ENCODE measurements at places on chromosomes 3 and 15.

GRCh38 chr15:75620058-75620820 is 5.3 kb downstream of the SNUPN start:
- peaks cover 17% of the 10 kb centered on the region for H3K36me3 ChIP-seq
- no peak for DNase-seq
- no peaks in the 10 kb centered on the region for H3K4me1 ChIP-seq
- H3K27me3 ChIP-seq = no peaks in the 10 kb centered on the region

DNA sequence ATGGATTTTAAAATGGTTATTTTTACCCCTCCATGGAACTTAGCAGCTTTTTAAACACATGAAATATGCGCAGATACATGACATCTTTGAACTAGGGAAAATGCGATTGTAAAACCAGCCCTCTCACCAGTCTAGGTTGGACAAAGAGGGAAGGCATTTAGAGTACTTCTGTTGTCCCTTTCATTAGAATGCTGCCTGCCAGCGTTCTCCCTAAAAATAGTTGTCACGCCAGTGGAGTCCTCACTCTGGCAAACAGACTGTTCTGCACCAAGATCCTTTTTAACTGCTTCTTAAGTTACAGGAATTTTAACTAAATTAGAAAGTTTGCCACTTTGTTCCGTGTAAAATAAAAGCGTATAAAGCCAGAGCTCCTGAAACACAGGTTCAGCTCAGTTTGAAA is 295.3 kb downstream of the VPS13C start:
- no peak for DNase-seq
- peaks cover 2% of the 10 kb centered on the region for H3K4me1 ChIP-seq
- no peak overlapping the region for H3K27ac ChIP-seq
- H3K4me3 ChIP-seq = no peak overlapping the region
- no peaks in the 10 kb centered on the region for H3K27me3 ChIP-seq

- no peaks in the 10 kb centered on the region for H3K27me3 ChIP-seq
- peak; percentile 94 for DNase-seq
- H3K27ac ChIP-seq = no peak overlapping the region
- H3K36me3 ChIP-seq = no peaks in the 10 kb centered on the region
- H3K4me1 ChIP-seq = no peaks in the 10 kb centered on the region
Observed at GRCh38 chr3:141255846-141256261, 24.2 kb downstream of the PXYLP1 start.

GRCh38 chr3:114111060-114111770 is 54.7 kb downstream of the QTRT2 start:
- no peaks in the 10 kb centered on the region for H3K4me1 ChIP-seq
- DNase-seq = no peak
- no peaks in the 10 kb centered on the region for H3K36me3 ChIP-seq
- H3K27me3 ChIP-seq = no peaks in the 10 kb centered on the region
- no peak overlapping the region for H3K27ac ChIP-seq

- DNase-seq = no peak
- no peak overlapping the region for H3K27ac ChIP-seq
- no peaks in the 10 kb centered on the region for H3K36me3 ChIP-seq
- H3K4me3 ChIP-seq = no peak overlapping the region
Observed at GRCh38 chr3:150264561-150265279, 143.4 kb upstream of the TSC22D2 start.

GRCh38 chr3:37765591-37766488 is 95.8 kb upstream of the CTDSPL start:
- peaks cover 10% of the 10 kb centered on the region for H3K4me1 ChIP-seq
- no peaks in the 10 kb centered on the region for H3K27me3 ChIP-seq
- peak overlapping the region; percentile 4 for H3K27ac ChIP-seq
- no peaks in the 10 kb centered on the region for H3K36me3 ChIP-seq
- DNase-seq = peak; percentile 38
- H3K4me3 ChIP-seq = no peak overlapping the region

GRCh38 chr15:38266247-38266986 is 13.8 kb downstream of the SPRED1 start:
- H3K4me3 ChIP-seq = no peak overlapping the region
- H3K27me3 ChIP-seq = no peaks in the 10 kb centered on the region
- no peak for DNase-seq
- H3K36me3 ChIP-seq = no peaks in the 10 kb centered on the region
- H3K4me1 ChIP-seq = no peaks in the 10 kb centered on the region

GRCh38 chr3:156483961-156484787 is 70.7 kb downstream of the SSR3 start:
- H3K27me3 ChIP-seq = no peaks in the 10 kb centered on the region
- no peaks in the 10 kb centered on the region for H3K4me1 ChIP-seq
- H3K36me3 ChIP-seq = no peaks in the 10 kb centered on the region
- peak overlapping the region; percentile 2 for H3K27ac ChIP-seq
- H3K4me3 ChIP-seq = no peak overlapping the region
- no peak for DNase-seq

GRCh38 chr15:73596174-73596573 is 37.0 kb downstream of the NPTN start:
- no peak overlapping the region for H3K4me3 ChIP-seq
- H3K4me1 ChIP-seq = peaks cover 2% of the 10 kb centered on the region
- H3K27ac ChIP-seq = no peak overlapping the region

- H3K27me3 ChIP-seq = no peaks in the 10 kb centered on the region
- no peak for DNase-seq
- peaks cover 6% of the 10 kb centered on the region for H3K36me3 ChIP-seq
- H3K27ac ChIP-seq = no peak overlapping the region
Observed at GRCh38 chr15:30670056-30670455, 44.1 kb downstream of the ARHGAP11B start.

DNA sequence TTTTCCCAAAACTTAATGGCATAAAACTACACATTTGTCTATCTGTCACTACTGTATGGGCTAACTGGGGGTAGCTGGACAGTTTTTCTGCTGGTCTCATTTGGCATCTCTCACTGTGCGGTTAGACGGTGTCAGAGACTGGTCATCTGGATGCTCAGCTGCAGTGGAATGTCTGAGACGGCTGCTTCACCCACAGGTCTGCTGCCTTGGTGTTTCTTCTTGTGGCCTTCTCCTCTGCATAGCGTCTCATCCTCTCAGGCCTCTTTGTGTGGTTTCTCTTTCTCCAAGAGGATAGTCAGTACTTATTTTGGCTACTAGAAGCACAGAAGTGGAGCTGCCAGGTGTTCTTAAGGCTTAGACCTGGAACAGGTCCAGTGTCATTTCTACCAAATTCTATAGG is 35.9 kb upstream of the GOLGA6L9 start:
- H3K27ac ChIP-seq = no peak overlapping the region
- no peaks in the 10 kb centered on the region for H3K36me3 ChIP-seq
- H3K27me3 ChIP-seq = no peaks in the 10 kb centered on the region

DNA sequence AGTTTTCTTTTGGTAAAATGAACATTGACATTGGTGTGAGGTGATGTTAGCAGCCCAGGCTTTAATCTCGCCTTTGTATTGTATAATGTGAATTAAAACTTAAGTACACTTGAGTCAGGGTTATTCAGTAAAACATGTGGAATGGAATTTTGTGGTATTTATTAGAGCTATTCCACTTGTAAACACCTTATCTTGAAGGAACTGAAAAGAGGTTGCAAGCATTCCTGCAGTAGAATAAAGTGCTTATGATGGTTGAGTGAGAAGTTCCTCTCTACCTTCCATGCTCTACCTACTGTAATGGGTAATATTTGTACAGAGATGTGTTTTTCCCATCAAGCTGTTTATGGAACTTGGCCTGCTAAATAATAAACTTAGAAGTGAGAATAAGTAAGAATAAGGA is 36.1 kb downstream of the HMG20A start:
- DNase-seq = no peak
- H3K27me3 ChIP-seq = no peaks in the 10 kb centered on the region
- H3K36me3 ChIP-seq = no peaks in the 10 kb centered on the region
- H3K4me3 ChIP-seq = no peak overlapping the region

DNA sequence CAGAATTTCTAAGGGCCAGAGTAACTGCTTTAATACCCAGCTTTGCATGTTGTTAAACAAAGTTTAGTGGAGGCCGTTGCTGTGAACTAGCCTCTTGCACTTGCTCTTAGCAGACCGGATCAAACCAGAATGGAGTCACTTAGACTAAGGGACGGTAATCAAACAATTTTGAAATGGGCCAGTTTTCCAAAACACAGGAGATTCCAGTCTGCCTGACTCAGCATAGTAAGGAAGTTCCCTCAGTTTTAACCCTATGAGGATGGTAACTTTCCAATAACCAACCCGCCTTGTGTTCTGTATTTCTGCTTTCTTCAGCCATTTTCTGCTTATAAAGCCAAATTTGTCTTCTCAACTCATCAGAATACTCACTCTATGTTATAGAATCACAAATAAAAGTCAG is 77.2 kb upstream of the WDR72 start:
- H3K4me1 ChIP-seq = peaks cover 14% of the 10 kb centered on the region
- H3K27ac ChIP-seq = peak overlapping the region; percentile 49
- H3K27me3 ChIP-seq = no peaks in the 10 kb centered on the region
- H3K4me3 ChIP-seq = no peak overlapping the region
- peak; percentile 20 for DNase-seq
